ENCODE measurements at places on chromosomes 6 and 20. TPM values are rescaled to one million over a fixed set of nuclear protein-coding genes. Genes with fewer than 3 reads are reported as not detected.

GRCh38 chr6:11767458-11767857 lies 11.1 kb downstream of the ADTRP start:
- no peak for DNase-seq

HLA-DQA2 gene
- polyA plus RNA-seq: 0.69 TPM

TENT5A gene
- 12.3 TPM for polyA plus RNA-seq

OTOR gene
- 0.27 TPM for polyA plus RNA-seq

DNA sequence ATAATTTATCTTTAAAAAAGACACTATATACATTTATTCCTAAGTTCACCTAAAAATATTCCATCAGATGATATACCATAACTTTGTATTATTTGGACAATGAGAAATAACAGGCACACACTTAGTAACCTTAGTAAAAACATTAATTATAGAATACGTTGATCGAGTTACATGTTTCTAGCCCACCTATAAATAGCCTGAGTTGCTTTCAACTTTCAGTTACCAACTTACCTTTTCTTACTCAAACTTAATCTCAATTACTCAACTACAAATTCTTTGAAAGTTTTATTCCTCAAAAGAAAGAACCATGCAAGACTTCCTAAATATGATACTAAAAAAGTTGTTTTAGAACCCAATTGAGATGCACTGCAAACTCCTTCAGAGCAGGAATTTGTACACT lies 12.2 kb downstream of the ARHGAP18 start:
- no peak for DNase-seq
